Keratinocyte (primary cell): ENCODE measurements at places on chromosomes 5 and 9. TPM values are rescaled to one million over a fixed set of nuclear protein-coding genes. Genes with fewer than 3 reads are reported as not detected.

GRCh38 chr5:110195288-110195687, 505.6 kb downstream of the MAN2A1 start:
- no peak overlapping the region for H3K4me3 ChIP-seq
- no peaks in the 10 kb centered on the region for H3K4me1 ChIP-seq
- no peak for DNase-seq
- H3K27me3 ChIP-seq = no peaks in the 10 kb centered on the region
- no peak overlapping the region for H3K27ac ChIP-seq

The SPATA31E1 gene
- not detected in 3 replicates for polyA plus RNA-seq

DNA sequence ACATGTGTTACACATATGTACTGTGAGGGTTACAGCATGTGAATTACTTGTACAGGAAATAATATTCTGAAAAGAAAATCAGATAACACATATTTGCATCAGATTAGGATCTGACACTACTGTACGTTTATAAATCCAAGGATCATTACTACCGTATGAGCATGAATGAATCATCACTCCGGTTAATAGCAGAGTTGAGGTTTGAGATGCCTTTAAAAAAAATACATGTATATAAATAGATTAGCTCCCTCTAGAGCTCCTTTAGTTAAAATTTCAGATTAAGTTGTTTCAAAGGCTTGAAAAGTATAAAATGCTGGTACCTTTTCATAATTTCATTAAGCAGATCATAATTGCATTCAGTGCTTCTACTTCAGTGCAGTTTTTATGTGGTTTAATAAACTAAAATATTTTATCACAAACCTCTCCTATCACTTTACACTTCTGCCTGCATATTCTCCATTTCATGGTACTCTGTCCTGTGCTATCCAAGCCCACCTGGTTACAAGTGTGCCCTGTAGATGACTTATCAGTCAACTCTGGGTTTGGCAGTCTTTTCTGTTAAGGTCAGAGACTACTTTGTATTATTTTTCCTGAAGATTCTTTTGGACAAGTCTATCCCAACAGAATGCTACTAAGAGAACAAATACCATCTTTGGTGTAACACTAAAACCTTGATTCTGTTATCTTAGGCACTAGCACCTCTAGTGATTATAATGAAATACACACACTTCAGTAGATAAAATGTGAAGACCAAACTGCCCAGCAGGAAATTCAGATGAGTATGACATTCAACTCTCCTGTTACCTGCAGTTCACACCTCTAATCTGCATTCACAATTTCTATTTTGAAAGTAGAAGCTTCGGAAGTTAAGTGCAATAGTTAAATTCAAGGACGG, 48.0 kb upstream of the POU5F2 start:
- no peaks in the 10 kb centered on the region for H3K27me3 ChIP-seq
- no peaks in the 10 kb centered on the region for H3K36me3 ChIP-seq
- DNase-seq = no peak
- no peak overlapping the region for H3K4me3 ChIP-seq
- peaks cover 9% of the 10 kb centered on the region for H3K4me1 ChIP-seq
- H3K27ac ChIP-seq = no peak overlapping the region

DNA sequence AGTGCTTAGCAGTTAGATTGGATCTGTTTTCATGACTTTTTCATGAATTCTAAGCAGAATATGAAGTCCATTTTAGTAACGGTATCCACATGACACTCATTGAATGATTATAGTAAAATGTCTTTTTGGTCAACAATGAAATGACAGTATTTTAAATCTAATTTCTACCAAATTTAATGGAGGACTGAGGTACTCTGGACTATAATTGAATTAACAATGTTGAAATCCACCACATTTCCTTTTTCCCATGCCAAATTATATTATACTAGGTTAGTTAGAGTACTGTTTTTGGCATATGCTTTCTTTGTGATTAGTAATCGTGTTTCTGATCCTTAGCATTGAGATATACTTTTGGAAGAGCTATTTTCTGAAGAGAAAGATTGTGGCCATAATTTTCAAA, 40.6 kb downstream of the CDC42SE2 start:
- no peaks in the 10 kb centered on the region for H3K36me3 ChIP-seq
- no peaks in the 10 kb centered on the region for H3K27me3 ChIP-seq
- no peak overlapping the region for H3K27ac ChIP-seq
- H3K4me3 ChIP-seq = no peak overlapping the region

DNA sequence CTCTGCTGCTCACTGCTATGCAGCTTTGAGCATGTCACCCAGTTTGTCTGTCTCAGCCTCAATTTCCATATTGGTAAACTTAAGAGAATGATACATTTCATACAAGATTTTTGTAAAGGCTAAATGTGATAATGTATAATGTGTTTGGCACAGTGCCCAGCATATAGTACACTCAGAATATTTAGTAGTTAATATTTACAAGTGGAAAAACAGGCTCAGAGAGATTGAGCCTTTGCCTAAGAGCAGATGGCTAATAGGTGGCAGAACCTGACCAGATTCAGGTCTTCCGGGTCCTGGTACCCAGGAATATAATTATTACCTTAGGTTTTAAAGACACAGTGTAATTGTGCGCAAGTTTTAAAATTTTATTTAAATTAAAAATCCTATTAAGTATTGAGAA, 46.8 kb upstream of the KIAA1958 start:
- no peaks in the 10 kb centered on the region for H3K4me1 ChIP-seq
- H3K36me3 ChIP-seq = no peaks in the 10 kb centered on the region
- no peak for DNase-seq
- no peaks in the 10 kb centered on the region for H3K27me3 ChIP-seq
- H3K27ac ChIP-seq = no peak overlapping the region
- H3K4me3 ChIP-seq = no peak overlapping the region

DNA sequence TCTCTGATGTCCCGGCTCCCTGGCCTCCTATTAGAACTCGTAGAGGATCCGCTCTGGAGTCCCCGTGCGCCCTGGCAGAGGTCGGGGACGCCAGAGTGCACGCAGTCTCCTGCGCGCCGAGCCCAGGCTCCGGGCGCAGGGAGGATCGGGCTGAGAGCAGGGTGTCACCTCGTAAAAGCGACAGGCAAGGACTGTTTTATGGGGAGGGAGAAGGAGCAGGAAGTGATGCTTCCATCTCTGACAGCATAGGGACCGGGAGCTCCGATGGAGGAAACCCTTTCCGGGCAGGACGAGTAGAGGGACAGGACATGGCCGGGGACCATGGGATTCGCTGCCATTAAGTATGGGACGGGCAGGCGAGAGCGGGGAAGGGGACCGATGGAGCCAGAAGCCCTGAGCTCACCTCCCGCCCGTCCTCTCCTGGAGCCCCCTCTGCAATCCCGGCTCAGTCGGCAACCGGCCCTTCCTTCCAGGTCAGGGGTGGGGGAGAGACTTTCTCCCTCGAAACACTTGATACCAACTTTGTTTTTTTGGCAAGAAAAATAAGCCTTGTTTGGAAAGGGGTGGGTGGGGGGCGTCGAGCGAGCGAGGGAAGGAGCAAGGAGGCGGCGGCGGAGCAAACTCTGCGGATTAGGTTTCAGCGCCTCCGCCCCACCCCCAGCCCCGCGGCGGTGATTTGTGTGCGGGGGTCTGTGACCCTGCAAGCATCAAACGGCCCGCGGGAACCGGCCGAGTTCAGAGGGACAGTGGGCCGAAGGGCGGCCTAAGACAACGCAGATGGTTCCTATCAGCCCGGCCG, 12.6 kb downstream of the LMX1B start:
- no peak overlapping the region for H3K4me3 ChIP-seq
- H3K27me3 ChIP-seq = peaks cover 6% of the 10 kb centered on the region
- no peak for DNase-seq
- H3K27ac ChIP-seq = no peak overlapping the region

DNA sequence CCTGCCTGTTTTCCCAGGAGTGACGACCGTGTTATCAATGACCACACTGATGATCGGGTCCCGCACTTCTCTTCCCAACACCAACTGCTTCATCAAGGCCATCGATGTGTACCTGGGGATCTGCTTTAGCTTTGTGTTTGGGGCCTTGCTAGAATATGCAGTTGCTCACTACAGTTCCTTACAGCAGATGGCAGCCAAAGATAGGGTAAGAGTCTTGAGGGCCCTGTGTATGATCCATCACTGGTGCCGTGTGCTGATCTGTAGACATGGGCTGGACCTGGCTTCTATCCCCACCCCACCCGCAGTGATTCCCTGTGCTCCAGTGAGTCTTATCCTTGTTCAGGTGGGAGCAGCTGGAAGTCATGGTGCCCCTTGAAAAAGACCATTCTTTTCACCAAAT, 26.0 kb downstream of the GABRP start:
- H3K4me1 ChIP-seq = no peaks in the 10 kb centered on the region
- no peak for DNase-seq
- H3K27ac ChIP-seq = no peak overlapping the region
- H3K4me3 ChIP-seq = no peak overlapping the region
- H3K27me3 ChIP-seq = no peaks in the 10 kb centered on the region

The PCDHB5 gene
- polyA plus RNA-seq = 0.07 to 0.10 TPM (median 0.09 TPM) in 3 replicates

DNA sequence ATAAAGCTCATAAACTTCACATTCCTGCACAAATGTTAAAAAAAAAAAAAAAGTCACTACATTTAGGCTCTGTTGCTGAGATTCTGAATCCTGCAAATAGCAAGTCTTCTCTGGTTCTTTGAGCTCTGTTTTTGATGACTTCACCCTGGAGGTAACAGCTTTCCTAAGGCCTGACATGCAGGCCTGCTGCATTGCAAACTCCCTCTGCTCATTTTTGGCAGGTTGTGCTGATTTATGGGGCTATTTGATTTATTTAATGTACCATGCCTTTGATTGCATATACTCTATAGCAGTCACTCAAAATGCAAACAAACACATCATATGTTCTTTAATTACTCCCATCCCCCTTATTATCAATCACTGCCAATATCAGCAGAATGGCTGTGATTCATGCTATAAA, 416.1 kb upstream of the IZUMO3 start:
- H3K4me1 ChIP-seq = no peaks in the 10 kb centered on the region
- no peak for DNase-seq
- no peak overlapping the region for H3K4me3 ChIP-seq
- no peaks in the 10 kb centered on the region for H3K27me3 ChIP-seq
- no peaks in the 10 kb centered on the region for H3K36me3 ChIP-seq

The HSD17B3 gene
- 0.10 to 0.17 TPM in 2 of 3 replicates, not detected in the other for polyA plus RNA-seq

- no peak overlapping the region for H3K4me3 ChIP-seq
- no peaks in the 10 kb centered on the region for H3K27me3 ChIP-seq
- H3K27ac ChIP-seq = no peak overlapping the region
- DNase-seq = no peak
- no peaks in the 10 kb centered on the region for H3K4me1 ChIP-seq
Measured at GRCh38 chr5:9691261-9691660, 61.1 kb upstream of the TAS2R1 start.

DNA sequence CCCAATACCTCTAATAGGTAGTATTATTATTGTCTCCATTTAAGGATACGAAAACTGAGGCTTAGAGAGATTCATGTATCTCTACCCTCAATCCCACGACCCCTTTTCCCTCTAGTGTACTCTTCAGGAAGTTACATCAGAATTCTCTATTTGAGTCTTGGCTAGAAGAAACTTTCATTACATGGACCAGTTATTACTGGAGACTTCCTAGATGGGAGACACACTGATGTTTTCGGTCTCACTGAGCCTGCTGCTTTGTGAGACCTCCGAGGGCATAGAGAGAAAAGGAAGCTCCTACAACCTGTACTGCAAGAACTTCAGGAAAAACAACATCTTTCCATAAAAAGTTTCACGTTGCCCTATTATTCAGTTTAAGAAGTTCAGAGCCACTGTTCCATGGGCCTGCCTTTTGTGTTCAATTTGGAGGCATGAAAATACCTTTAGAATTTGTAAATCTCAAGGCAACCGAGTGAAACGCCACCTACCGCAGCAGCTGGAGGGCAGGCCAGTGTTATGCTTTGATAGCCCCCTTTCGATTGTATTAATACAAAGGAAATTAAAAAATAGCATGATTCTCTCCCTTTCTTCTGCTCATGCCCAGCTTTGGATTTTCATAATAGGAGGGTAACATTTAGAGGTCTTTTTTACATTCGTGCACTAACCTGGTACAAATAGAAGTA, 223.3 kb downstream of the EBF1 start:
- H3K4me1 ChIP-seq = no peaks in the 10 kb centered on the region
- DNase-seq = no peak
- no peak overlapping the region for H3K4me3 ChIP-seq

DNA sequence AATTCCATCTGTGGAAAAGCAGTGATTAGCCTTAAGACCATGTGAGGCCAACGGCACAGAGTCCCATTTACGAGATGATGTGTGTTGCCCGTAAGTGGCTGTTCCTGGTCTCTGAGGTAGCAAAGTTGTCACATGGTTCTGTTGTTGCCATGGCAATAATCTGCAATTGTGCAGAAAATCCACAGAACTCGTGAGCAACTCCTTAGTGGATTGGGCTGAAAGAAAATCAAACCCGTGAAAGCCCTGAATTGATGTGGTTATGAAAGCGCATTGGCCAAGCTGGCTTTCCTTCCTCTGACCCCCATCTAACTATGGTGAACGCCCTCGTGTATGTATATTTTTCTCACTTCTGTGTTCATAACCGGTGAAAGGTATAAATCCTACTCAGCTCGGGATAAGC, 614.7 kb downstream of the EBF1 start:
- H3K4me1 ChIP-seq = no peaks in the 10 kb centered on the region
- no peak overlapping the region for H3K27ac ChIP-seq

GRCh38 chr9:106707738-106708474, 155.1 kb upstream of the ZNF462 start:
- no peak overlapping the region for H3K4me3 ChIP-seq
- H3K27me3 ChIP-seq = no peaks in the 10 kb centered on the region
- no peak overlapping the region for H3K27ac ChIP-seq
- DNase-seq = no peak

The FGD3 gene
- 0.21 to 0.61 TPM (median 0.22 TPM) in 3 replicates for polyA plus RNA-seq

DNA sequence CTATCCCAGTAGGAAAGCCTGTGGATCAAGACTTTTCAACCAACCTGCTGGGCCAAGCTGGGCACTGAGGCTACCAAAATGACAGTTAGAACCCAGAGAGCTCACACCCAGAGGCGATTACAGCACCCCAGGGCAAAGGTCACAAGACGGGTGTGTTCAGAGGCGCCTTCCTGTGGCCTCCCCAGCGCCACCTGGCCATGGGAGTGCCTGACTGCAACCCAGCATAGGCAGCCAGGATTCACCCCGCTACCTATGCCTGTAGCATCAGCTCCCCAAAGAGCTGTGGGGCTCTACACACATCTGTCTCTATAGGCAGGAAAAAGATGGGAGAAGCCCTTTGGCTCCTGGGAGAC, 33.5 kb downstream of the PDGFRB start:
- no peak overlapping the region for H3K27ac ChIP-seq
- no peak for DNase-seq
- peaks cover 4% of the 10 kb centered on the region for H3K27me3 ChIP-seq
- H3K4me1 ChIP-seq = peaks cover under 1% of the 10 kb centered on the region
- H3K36me3 ChIP-seq = no peaks in the 10 kb centered on the region
- no peak overlapping the region for H3K4me3 ChIP-seq

The ZFP2 gene
- 0.32 to 0.54 TPM (median 0.52 TPM) in 3 replicates for polyA plus RNA-seq

- H3K4me1 ChIP-seq = no peaks in the 10 kb centered on the region
- H3K4me3 ChIP-seq = no peak overlapping the region
- peaks cover 4% of the 10 kb centered on the region for H3K27me3 ChIP-seq
- DNase-seq = no peak
- H3K27ac ChIP-seq = no peak overlapping the region
- H3K36me3 ChIP-seq = no peaks in the 10 kb centered on the region
Measured at GRCh38 chr5:15026011-15026893, 154.7 kb upstream of the ANKH start.

GRCh38 chr9:122261469-122261881, 3.2 kb downstream of the RBM18 start:
- H3K36me3 ChIP-seq = peaks cover 4% of the 10 kb centered on the region
- H3K27me3 ChIP-seq = no peaks in the 10 kb centered on the region
- DNase-seq = no peak
- no peak overlapping the region for H3K4me3 ChIP-seq
- H3K4me1 ChIP-seq = peaks cover 16% of the 10 kb centered on the region

- no peaks in the 10 kb centered on the region for H3K4me1 ChIP-seq
- H3K27ac ChIP-seq = no peak overlapping the region
- H3K36me3 ChIP-seq = no peaks in the 10 kb centered on the region
- H3K27me3 ChIP-seq = no peaks in the 10 kb centered on the region
- DNase-seq = no peak
Measured at GRCh38 chr5:40653221-40654022, 26.3 kb upstream of the PTGER4 start.
